ENCODE measurements at places on chromosomes 13 and 19.

GRCh38 chr13:93377196-93377595 is 150.6 kb downstream of the GPC6 start:
- no peak for DNase-seq

- DNase-seq: no peak
These were observed 21.2 kb downstream of the DNMT1 start for GRCh38 chr19:10173527-10173926.

- peak; percentile 2 for DNase-seq
These were observed 198.4 kb downstream of the NDFIP2 start for GRCh38 chr13:79679334-79679733.

DNA sequence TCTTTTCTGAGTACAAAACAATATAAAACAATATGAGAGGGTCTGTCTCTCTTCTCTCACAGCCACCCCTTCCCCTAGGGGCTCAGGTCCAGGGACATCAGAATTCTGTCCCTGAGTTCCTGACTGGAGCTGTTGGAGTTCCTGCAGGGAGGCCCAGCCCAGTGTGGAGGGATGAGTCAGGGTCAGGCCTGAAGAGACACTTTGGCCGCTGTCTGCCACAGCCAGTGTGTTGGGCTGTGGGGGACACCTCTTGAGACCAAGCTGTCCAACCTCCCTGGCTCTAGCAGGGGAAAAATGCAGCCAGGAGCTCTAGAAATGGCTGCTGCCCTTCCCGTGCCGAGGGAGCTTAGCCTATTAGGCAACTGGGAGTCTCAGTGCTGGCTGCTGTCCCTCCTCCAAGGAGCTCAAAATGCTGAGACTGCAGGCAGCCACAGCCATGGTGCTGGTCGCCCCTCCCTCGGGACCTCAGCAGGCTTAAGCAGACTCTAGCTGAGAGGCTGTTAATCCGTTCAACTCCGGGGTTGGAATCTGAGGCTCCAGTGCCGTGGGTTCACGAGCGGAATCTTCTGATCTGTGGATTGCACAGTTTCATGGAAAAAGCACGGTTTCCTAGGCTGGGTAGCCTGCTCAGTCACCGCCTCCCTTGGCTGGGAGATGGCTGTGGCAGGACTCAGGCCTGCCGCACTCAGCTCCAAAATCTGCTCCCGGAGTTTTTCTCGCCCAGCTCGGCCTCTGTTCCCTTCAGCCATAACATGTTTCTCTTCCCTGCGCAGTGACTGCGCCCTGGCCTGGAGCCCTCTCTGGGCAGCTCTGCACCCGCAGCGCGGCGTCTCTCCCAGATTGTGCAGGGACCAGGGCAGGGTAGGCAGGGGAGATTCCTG is 3.8 kb upstream of the ZNF626 start:
- DNase-seq: no peak

GRCh38 chr19:1853295-1854038 is 5.2 kb upstream of the REXO1 start:
- DNase-seq: peak; percentile 70

GRCh38 chr19:2282062-2282861 is at the start of gene PEAK3:
Gene PEAK3, minus strand, starts transcription at chr19:2282175. Its CDS starts 1,244 bp downstream, at chr19:2280931.
- no peak for DNase-seq

GRCh38 chr13:112242777-112243176 is 133.4 kb upstream of the SPACA7 start:
- DNase-seq: no peak

DNA sequence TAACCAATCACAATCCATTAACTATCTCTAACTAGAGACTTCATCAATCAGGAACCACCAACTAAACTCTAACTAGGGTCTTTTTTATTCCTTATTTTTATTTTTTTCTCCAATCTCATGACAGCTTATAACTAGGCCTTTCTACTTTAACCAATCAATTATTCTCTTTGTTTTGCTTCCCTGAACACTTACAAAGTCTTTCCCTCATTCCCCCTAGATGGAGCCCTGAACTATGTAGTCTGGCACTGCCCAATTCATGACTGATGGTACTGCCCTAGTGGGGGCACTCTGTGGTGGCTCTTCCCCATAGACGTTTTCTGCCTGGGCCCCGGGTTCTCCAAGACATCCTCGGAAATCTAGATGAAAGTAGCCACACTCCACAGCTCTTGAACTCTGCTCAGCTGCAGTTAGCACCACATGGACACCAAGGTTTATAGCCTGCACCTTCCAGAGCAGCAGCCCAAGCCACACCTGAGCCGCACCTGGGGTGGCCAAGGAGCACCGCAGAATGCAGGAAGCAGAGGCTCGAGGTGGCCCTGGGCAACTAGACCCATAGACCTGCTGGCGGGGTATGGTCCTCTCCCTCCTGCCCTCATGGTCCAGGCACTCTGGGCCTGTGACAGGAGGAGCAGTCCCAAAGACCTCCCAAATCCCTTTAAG is 6.6 kb downstream of the ATP7B start:
- DNase-seq: no peak

DNA sequence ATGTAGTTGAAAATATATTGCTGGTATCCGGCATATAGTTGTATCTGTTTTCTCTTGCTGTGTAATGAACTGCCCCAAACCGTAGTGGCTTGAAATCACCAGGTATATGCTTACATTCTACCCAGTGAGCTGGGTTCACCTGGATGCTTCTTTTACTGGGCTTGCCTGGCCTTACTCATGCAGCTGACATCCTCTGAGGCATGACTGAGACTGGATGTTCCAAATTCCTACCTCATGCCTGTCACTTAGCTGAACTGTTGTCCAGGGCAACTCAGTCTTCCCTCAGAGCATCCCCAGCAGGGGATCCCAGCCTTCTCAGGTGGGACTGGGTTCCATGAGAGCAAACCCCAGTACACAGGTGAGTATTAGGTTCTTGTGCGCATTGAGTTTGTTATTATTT is 66.8 kb downstream of the IFT88 start:
- DNase-seq: no peak

- no peak for DNase-seq
These were observed 13.1 kb upstream of the CEACAM19 start for GRCh38 chr19:44658069-44658733.

DNA sequence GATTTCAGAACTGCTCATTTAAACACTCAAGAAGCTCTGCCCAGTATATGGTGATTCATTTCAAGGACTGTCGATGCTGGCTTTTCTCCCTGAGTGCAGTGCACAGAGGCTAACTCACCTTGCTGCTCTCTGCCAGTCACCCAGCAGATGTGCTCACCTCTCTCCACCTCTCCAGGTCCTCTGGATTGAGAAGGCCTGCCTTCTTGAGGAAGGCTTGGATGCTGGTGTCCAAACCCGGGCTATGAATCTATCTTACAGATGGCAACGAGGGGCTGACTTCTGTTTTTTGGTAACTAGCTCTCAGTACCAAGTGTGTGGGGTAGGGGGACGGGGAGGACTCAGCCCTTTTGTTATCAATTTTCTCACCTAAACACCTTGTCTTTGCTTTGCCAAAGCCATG is 47.6 kb downstream of the TEX29 start:
- no peak for DNase-seq

DNA sequence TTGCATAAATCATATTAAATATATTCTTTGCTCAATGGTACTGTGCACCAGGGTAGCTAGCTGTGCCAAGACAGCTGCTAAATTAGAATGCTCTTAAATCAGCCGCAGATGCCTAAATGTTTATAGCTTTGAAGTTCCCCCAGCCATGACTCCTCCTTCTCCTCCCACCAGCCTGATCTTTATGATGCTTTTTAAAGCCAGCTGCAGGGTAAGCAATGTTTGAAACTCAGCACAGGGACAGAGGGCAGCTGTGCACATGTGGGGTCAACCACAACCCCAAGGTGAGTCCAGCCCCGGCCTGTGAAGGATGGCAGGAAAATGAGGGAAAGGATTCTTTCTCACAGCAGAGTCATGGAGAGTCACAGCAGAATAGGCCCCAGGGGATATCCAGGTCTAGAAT is 635.7 kb downstream of the UQCRFS1 start:
- no peak for DNase-seq

- DNase-seq: peak; percentile 67
These were observed 24.8 kb upstream of the LAIR1 start for GRCh38 chr19:54389553-54389952.

GRCh38 chr13:64397701-64398100 is 2832.4 kb downstream of the PCDH9 start:
- DNase-seq: no peak

GRCh38 chr19:30053558-30053957 is 111.5 kb downstream of the URI1 start:
- DNase-seq: no peak

GRCh38 chr13:32228330-32229041 is 86.7 kb downstream of the ZAR1L start:
- DNase-seq: no peak

DNA sequence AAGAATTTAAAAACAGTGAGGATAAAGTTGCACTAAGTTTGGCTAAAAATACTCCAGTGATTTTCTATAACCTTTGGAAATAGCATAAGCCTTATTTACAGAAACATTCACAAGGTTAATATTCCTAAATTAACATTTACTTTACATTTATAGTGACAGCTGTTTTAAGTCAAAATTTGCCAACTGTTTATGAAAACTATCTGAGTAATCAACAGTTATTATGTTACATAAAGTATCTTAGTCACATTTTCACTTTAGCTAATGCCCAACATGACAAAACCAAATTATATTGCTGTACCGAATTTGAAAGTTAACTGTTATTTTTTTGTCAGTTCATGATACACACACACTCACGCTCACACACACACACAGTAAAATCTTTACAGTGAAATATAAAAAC is 1.2 kb downstream of the TNFRSF19 start:
- DNase-seq: no peak

- DNase-seq: no peak
These were observed 12.2 kb upstream of the FBXW9 start for GRCh38 chr19:12708641-12709040.

DNA sequence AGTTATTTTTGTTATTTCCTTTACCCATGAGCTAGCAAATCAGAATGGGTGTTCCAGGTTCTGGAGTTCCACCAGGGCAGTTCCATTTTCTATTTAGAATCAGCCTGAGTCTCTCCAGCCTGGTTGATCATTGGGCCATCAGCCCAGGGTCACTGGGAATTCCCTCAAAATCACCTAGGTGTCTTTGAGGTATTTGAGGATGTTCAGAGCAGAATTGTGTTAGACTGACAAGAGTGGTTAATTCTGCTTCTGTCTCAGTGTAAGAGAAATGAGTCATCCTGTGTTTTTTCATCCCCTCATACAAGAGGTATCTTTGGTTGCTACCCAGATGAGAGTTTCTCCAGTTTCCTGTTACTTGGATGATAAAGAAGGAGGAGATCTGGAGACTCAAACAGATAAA is 11.7 kb downstream of the ZNF66 start:
- DNase-seq: no peak

GRCh38 chr19:12912571-12912970 is 6.5 kb downstream of the SYCE2 start:
- no peak for DNase-seq

DNA sequence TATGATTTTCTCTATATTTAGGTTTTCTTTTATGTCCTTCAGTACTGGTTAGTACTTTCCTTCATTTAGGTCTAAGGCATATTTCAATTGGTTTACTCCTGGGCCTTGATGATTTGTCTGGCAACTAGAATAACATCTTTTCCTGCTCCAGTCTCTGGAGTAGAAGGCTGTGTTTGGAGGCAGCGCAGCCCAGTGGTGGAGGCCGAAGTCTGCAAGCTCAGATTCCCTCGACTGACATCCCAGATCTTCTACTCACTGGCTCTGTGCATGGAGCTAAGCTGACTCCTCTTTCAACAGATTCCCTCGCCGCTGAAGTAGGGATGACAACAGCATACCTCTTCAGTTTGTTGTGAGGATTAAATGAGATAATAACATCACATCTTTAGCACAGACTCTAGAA is 141.0 kb downstream of the RAP2A start:
- DNase-seq: no peak

DNA sequence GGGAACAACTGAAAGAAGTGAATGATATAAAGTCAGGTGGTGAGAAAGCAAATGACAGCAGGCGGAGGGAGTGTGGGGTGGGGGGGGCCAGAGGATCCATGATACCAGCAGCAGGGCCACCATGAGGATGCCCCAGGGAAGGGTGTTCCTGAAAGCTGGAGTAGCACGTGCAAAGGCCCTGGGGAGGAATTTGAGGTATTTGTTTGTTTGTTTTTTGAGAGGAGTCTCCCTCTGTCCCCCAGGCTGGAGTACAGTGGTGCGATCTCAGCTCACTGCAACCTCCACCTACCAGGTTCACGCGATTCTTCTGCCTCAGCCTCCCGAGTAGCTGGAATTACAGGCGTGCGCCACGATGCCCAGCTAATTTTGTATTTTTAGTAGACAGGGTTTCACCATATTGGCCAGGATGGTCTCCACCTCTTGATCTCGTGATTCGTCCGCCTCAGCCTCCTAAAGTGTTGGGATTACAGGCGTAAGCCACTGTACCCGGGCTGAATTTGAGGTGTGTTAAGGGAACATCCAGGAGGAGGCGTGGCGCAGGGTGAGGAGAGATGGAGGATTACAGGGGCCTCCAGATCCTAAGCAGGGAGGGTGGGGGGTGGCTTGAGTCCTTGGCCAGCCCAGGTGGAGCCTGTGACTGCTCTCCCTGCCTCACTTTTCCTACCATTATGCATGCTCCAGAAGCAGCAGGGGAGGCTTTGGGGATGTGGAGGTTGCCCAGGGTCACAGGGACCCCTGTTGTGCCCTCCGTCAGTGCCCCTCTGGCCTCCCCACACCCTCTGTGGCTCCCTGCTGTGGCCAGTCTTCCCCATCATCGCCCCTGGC is 12.4 kb upstream of the JUND start:
- no peak for DNase-seq

- DNase-seq: no peak
These were observed 7.2 kb downstream of the KLC3 start for GRCh38 chr19:45347570-45348366.

GRCh38 chr19:45667620-45668341 is at the start of gene GIPR:
Gene GIPR, plus strand, starts transcription at chr19:45668221. Its CDS starts 1,300 bp downstream, at chr19:45669521.
- DNase-seq: peak; percentile 45

GRCh38 chr13:64314331-64314730 is 2898.7 kb upstream of the PCDH20 start:
- DNase-seq: no peak
